ENCODE measurements at places on chromosomes 11 and 22. TPM values are rescaled to one million over a fixed set of nuclear protein-coding genes. Genes with fewer than 3 reads are reported as not detected.

SHANK3 gene
- 1.2 TPM for total RNA-seq

LDHAL6A gene
- total RNA-seq: not detected

OR4C16 gene
- not detected for total RNA-seq

GSTT2B gene
- total RNA-seq: not detected

GSTT2 gene
- not detected for total RNA-seq

FIBIN gene
- not detected for total RNA-seq

FGF3 gene
- total RNA-seq: not detected

CCDC81 gene
- total RNA-seq: 1.7 TPM

RFPL2 gene
- 0.63 TPM for total RNA-seq

DBX1 gene
- not detected for total RNA-seq

DNA sequence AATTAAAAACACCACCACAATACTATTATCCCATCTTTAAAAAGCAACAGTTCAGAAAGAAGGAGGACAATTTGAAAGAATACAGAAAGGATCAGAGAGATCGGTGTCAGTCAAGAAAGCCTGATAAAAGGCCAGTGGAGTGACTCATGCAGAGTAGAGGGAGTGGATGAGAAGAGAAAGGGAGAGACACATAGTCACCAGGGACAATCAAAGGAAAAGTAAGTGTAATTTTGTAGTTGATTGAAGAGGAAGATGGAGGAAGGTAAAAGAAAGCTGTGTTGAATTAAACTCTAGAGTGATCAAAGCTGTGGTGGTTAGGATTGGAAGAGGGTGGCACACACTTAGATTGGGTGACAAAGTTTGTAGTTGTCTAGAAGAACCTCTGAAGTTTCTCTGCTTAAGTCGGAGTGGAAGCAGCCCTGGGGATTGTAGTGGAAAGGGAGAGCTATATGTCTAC is 14.1 kb downstream of the SPECC1L start:
- no peak for DNase-seq

- DNase-seq: no peak
These were observed 2.6 kb downstream of the TAGLN start for GRCh38 chr11:117201658-117202305.

GRCh38 chr22:47687776-47688175 is 925.3 kb downstream of the TBC1D22A start:
- DNase-seq: no peak

DNA sequence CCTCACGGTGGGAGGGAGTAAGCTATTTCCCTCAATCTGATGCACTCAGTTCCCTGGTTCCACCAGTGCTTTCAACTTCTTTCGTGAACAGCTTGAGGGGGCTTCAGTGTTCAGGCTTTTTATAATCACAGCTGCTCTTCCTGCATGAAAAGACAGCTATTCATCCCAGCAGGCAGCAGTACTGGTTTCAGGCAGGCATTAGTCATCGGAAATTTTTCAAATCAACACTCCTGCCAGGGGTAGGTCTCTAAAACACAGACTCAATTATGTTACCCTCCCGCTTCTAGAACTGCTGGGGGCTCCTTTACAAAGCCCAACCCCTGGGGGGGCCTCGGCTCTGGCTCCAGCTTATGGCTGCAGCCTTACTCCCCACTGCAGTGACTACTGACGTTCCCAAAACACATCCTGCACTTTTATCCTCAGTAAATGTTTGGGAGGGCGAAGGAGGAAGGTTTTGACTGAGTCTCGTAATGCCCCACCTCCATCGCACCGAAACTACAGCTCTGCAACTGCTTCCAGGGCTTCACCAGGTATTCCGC is 5.8 kb downstream of the POLDIP3 start:
- DNase-seq: no peak

DNA sequence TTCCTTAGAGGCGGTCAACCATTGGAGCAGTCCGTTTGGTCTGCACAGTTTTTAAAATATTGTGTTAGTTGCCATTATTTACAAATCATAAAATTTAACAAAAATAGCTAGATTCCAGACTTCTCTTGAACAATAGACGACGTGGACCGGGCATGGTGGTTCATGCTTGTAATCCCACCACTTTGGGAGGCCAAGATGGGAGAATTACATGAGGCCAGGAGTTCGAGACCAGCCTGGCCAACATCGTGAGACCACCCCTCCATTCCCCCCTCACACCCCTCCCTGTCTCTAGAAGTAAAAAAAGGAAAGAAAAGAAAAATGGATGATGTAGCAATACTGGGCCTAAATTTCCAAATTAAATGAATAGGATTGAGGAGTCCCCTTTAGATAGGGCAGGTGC is 965 bp downstream of the SLC37A2 start:
- no peak for DNase-seq

DNA sequence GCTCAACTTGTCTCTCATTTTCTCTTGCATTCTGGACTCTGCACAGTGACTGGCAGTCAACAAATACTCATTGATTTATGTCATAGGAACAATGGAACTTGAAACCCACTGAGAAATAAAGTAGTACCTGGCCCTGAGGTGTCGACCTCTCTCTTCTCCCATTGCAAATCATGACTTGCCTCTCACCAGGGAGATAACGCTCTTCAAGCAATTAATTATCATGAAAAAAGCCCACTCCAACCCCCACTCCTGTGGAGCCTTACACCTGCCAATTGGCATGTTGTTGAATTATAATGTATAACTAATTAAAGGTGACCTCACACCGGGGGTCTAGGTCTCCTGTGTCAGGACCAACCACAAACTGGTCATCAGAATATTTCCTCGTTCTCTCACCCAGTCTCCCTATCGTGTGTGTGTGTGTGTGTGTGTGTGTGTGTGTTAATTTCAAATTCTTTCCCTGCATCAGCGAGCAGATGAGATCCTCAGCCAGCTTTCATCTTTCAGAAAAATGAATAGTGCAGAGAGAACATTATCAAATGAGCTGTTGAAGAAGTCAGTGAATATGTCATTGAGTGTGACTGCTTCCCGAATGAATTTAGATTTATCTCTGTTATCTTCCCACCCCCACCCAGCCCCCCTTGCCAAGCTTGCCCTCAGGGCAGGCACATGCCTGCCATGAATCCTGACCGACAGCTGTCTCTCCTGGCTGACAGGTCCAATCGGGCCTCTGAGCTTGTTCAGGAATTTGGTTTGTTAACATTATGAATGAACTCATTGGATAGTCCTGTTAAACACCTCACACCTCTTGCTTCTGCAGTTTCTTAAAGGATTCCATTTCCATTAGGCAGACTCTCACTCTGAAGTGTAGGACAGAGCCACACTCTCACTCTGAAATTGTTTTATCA is 357.4 kb downstream of the INSC start:
- no peak for DNase-seq

- DNase-seq: no peak
These were observed 75.8 kb downstream of the BUD13 start for GRCh38 chr11:116697011-116697410.

DNA sequence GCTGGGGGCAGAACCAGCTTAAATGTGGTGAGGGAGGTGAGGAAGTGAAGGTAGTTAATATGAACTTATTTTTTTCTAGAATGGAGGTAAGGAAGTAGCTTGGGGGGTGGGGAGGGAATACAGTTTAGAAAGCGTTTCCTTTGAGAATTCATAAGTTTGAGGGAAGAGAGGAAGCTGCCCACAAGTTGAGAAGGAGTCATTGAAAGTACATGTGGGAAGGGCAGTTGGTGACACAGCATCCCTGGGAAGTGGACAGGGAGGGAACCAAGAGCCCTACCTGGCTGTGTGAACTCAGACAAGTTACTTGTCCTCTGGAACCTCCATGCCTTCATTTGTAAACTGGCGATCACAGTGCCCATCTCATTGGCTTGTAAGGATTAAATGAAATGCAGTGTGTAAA is 125.9 kb upstream of the SPON1 start:
- no peak for DNase-seq

DNA sequence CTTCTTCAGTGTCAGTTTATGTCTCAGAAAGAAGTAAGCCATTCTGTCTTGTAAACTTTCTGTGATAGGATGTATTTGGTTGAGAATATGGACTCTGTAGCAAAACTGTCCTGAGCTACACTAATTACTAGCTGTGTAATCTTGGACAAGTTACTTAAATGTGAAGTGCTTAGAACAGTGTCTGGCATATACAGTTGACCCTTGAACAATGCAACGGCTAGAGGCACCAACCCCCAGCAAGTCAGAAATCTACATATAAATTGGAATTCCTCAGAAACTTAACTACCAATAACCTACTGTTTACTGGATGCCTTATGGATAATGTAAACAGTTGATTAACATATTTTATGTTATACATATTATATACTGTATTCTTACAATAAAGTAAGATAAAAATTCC is 68.7 kb upstream of the GRK2 start:
- DNase-seq: no peak

- no peak for DNase-seq
These were observed 5.8 kb downstream of the TP53I11 start for GRCh38 chr11:44944853-44945235.

DNA sequence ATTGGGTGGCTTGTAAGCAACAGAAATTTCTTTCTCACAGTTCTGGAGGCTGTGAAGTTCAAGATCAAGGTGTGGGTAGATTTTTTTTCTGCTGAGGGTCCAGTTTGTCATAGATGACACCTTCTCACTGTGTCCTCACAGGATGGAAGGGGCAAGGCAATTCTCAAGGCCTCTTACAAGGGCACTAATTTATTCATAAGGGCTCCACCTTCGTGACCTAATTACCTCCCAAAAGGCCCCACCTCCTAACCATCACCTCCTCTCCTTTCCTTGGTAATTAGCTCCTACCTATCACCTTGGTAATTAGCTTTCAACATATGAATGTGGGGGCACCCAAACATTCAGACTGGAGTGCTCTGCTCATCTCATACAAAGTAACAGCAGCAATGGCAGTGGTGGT is 92.3 kb upstream of the CD44 start:
- no peak for DNase-seq

DNA sequence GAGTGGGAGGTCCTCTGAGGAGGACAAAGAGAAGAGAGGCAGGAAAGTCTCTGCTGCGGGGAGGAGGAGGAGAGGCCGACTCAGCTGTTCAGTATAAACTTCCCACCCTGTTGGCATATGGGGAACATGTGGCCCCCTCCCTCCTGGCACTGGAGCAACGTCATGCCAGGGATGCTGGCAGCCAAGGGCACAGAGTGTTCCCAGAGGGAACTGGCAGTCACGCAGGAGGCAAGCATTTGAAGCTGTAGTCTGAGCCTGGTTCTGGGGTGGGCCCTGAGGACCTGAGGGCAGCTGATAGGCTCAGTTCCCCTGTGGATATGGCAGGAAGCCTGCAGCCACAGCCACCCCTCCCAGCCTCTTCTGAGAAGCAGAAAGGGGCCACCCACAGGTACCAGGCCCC is 67.1 kb upstream of the TSPAN18 start:
- DNase-seq: no peak

GRCh38 chr11:57476757-57477506 is 16.6 kb downstream of the RTN4RL2 start:
- peak; percentile 54 for DNase-seq

DNA sequence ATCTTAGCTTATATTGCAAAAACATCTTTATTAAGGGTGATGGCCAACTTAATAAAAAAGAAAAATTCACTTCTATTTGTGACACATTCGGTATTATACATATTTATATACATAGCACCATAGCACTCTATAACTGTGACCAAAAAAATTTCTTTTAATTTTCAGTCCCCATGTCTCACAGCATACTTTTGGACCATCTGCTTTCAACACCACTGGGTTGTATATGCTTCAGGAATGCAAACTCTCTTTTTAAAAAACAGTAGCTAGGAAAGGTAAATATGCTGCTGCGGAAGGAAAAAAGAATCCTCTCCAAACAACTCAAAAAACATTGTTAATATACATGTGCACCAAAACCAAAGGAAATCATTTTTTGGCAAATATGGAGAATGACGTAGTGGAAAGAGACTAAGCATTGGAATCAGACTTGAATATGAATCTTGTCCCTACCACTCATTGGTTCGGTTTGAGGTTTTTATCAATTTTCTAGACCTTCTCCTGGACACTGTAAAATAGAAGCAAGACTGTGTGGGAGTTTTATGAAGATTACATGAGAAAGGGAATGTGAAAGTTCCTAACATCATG is 227.9 kb downstream of the BLID start:
- no peak for DNase-seq

GRCh38 chr22:21719024-21719423 is 16.6 kb downstream of the YPEL1 start:
- no peak for DNase-seq

GRCh38 chr11:19241260-19242178 is 774 bp upstream of the E2F8 start:
- no peak for DNase-seq

- no peak for DNase-seq
These were observed 95.3 kb downstream of the NTM start for GRCh38 chr11:131465746-131466145.

DNA sequence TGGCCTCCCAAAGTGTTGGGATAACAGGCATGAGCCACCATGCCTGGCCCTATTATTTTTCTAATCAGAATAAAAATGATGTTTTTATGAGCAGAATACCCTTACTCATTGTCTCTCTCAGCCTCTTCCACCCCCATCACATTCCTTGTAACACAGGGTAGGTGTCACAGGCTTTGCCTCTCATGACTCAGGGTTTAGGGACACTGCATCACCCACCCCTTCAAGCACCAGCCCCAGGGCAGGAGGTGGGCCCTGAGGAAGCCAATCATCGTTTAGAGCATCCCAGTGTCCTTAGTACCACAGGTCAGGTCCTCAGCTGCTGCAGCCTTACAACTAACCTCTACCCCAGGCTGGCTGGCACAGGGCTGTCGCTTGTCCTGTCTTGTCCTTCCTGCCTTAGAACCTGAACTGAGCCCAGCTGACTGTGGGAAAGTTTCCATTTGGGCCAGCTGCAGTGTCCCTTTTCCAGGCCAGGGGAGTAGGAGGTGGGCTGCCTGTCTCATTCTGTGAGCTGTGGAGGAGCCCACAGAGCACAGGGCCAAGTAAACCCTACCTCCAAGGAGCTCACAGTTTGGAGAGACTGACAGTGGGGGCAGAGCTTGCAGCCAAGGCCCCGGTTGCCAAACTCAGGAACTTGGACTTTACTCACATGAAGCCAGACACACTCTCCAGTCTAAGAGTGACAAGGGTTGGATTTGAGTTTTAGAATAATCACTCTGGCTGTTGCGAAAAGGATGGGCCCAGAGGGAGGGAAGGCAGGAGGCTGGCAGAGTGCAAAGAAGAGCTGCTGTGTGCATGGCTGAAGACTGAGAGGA is 19.5 kb upstream of the UVRAG start:
- no peak for DNase-seq

DNA sequence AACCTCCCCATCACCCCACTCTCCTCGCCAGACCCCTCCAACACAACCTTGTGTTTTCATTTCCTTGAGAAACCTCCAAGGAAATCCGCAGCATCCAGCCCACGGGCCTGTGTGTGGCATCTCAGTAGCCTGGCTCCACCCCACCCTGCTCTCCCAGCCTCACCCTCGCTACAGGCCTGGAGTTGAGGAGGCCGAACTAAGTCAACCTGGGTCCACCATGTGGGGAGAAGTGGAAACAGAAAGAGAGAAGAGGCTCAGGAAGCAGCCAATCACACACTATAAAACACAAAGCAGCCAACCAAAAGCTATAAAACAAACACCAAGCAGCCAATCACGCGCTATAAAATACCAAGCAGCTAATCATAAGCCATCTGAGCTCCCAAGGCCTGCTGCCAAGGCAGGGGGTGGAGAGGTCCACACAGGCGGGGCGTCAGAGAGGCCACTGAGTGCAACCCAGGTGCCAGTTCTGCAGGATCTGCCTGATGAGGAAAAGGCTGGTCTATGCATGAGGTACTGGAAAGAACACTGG is 72.0 kb downstream of the MICAL3 start:
- no peak for DNase-seq

Data from NCI-H460 (cell line).